ENCODE measurements at places on chromosomes 13 and 19. TPM values are rescaled to one million over a fixed set of nuclear protein-coding genes. Genes with fewer than 3 reads are reported as not detected.

The KIR2DL1 gene
- not detected for total RNA-seq

The CRLF1 gene
- total RNA-seq = 437 TPM

The MAST1 gene
- total RNA-seq = 0.13 TPM

The CYP2S1 gene
- 0.62 TPM for total RNA-seq

The GJB6 gene
- total RNA-seq = not detected
